ENCODE measurements at places on chromosomes 12 and 14.

DNA sequence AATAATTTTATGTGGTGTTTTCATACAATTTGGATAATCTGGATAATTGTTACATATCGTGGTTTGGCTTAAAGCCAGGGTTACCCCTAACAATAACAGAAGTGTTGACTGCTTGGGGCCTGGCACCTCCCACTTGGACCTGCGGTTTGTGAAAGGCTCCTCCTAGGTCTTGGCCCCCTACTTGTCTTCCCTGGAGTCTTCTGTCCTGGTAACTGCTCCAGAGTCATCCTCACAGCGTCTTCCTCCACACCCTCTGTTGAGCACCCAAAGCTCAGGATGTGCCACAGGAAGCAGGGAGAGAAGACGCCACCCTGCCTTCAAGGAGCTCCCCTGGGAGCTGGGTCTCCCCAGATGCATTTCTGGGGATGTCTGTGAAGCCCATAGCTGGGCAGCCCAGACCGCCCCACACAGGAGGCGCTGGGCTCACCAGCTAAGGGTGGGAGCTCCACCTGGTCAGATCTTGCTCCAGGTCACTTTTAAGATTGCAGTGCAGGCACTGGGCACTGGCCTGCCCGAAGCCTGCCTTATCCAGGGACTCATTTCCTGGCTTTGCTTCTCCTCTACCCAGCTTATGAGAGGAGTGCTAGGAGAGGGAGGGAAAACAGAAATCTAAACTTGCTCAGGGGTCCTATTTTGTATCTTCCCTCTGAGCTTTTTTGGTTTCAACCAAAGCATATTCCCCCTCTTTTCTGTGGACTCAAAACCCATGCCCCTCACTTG, 98.2 kb downstream of the ZFP36L1 start:
- H3K36me3 ChIP-seq: no peaks in the 10 kb centered on the region
- no peaks in the 10 kb centered on the region for H3K27me3 ChIP-seq

GRCh38 chr14:70706177-70706576, 64.5 kb downstream of the TTC9 start:
- DNase-seq: no peak
- H3K4me3 ChIP-seq: no peak overlapping the region
- no peaks in the 10 kb centered on the region for H3K27me3 ChIP-seq
- H3K36me3 ChIP-seq: no peaks in the 10 kb centered on the region

GRCh38 chr12:6110006-6110405, 14.5 kb downstream of the VWF start:
- H3K27ac ChIP-seq: no peak overlapping the region
- H3K4me1 ChIP-seq: peaks cover 3% of the 10 kb centered on the region

DNA sequence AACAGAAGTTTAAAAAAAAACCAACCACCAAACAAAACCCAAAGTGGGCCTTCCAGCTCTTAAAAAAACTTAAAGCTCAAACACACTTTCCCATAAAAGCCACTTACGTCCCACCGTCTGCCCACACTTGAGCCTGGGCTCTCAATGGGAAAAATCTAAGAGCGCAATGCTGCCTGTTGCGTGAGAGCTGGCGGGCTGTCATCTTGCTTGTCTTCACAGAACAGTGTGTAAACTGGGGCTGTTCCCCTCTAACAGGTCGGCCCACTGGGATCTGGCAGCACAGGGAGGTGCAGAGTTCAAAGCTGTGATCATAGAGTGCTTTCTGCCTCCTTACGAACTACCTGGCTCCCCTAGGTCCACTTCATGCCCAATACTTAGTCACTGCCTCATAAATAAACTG, 80.0 kb downstream of the DICER1 start:
- no peak for DNase-seq
- peaks cover 1% of the 10 kb centered on the region for H3K36me3 ChIP-seq
- H3K4me1 ChIP-seq: no peaks in the 10 kb centered on the region
- H3K27me3 ChIP-seq: peaks cover 9% of the 10 kb centered on the region
- no peak overlapping the region for H3K4me3 ChIP-seq
